Esophagus squamous epithelium (tissue), 5 donors: ENCODE measurements at places on chromosomes 2 and 18.

DNA sequence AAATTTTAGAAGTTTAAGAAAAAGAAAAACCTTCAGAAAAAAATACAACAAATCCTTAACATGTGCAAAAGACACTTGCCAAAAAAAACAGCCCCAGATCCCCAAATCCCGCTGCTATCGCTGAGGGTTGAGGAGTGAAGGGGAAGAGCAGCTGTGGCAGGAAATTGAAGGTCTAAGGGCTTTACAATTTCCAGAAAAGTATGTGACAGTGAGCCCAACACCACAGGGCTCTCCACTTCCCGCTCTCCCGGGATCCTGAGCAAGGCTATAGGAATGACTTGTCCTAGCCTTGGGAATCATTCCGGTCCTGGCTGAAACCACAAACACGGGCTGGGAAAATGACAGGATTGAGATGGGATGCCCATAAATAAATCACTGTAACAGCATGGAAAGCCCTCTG, 191.4 kb downstream of the TMEM163 start:
- no peak for DNase-seq

GRCh38 chr18:11261486-11261885, 112.1 kb upstream of the PIEZO2 start:
- no peak for DNase-seq

GRCh38 chr18:58793361-58793760, 71.3 kb upstream of the ZNF532 start:
- no peak for DNase-seq

GRCh38 chr2:62718225-62718822, 12.8 kb downstream of the EHBP1 start:
- no peak for DNase-seq

DNA sequence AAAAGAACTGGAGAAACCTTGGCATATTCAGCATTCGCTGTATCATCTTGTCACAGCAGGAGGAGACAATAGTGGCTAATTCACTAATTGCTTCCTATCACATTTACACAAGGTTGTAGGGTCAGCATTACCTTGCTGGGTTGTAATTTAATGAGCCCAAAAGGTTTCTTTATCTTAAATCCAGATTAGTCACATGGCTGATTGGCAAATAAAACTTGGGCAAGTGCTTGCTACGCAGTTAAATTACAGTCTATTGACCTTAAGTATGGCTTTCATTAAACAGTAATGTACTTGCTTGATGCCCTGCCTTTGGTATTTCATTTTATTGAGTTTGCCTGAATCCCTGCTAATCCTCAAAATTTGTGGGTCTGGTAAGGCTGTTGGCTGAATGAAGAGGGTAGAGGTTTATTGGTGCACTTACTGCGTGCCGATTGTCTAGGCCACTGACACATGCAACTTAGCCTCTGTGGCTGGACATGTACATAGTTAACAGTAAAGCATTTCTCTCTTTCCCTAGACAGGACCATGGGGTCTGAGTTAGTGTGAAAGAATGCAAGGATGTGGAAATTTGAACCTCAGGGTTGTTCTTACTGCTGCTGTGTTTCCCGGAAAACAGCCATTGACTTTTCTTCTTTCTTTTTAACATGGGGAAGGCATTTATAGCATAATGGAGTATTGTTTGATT, 34.3 kb downstream of the FMNL2 start:
- no peak for DNase-seq

GRCh38 chr2:201257956-201258665, 2.2 kb upstream of the CASP8 start:
- DNase-seq: peak; percentile 68

DNA sequence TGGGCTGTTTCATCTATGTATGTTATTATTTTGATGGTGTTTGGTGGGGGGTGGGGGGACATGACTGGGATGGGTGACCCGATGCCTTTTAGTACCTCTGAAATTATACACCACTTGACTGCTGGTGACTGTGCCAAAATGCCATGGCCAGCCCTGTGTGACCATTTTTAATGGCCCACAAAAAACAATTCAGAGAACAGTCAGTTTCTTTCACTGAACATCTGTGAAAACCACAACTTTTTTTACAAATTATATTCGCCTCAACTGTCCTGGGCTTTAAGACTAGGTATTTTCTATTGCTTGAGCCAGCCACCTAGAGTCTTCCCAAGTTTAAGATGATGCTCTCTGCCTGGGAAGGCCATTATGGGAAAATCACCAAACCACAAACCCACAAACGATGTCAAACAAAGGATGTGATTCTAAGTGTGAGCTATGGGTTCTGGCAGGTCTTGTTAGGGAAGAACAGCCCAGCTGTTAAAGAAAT, 33.9 kb downstream of the FN1 start:
- no peak for DNase-seq

DNA sequence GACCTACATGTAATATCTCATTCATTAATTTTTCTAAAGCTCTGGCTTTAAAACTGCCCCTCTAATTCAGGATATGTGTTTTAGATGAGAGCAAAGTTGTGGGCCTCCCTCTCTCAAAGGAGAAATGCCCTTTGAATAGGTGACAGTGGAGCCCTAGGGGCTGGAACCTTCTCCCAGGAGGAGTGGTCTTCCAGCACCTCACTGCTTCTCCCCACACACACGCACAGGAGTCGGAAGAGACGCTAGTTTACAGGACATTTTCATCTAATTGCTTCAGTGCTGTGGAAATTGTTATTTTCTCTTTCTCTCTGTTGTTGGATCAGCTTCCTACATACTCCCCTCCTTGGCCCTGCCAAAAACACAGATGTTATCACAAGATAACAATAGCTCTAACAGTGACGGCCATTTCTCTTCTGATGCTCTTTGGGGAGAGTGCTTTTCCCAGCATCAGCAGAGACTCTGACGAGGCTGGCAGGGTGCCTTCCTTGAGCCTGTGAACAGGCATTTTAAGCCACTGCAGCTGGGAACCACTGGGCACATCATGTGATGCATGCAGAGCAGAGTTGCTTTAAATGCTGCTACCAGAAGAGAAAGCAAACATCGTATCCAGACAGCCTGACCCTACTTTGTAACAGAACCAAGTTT, 209.4 kb upstream of the SP5 start:
- DNase-seq: no peak

DNA sequence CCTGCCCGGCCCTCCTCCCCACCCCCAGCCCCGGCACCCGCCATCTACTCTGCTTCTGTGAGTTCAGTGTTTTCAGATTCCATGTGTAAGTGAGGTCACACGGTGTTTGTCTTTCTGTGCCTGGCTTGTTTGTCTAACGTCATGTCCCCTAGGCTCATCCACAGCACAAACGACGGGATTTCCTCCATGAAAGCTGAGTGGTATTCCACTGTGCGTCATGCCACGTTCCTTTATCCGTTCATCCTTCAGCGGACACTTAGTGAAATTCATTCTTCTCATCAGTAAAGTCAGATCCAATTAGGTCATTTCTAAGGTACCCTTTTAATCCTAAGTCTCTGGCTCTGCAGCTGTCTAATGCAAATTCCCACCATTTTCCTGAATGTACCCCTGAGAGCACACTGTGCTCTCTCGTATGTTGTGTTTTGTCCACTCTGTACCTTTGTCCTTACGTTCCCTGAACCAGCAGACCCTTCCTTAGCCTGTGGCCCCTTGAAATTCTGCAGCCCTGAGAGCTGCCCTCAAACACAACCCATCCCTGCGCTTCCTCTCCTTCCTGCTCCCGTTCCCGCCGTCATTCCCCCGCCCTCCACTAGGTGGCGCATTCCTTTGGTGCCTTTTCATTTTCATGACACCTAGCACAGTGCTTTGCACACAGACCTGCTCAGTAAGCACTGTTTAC, 44.1 kb downstream of the TRAPPC12 start:
- DNase-seq: no peak

GRCh38 chr2:8614646-8615045, 67.2 kb upstream of the ID2 start:
- no peak for DNase-seq

- no peak for DNase-seq
Observed at GRCh38 chr2:211744379-211744778, 794.2 kb downstream of the ERBB4 start.

GRCh38 chr2:86027196-86027921, 78.3 kb downstream of the POLR1A start:
- DNase-seq: no peak

DNA sequence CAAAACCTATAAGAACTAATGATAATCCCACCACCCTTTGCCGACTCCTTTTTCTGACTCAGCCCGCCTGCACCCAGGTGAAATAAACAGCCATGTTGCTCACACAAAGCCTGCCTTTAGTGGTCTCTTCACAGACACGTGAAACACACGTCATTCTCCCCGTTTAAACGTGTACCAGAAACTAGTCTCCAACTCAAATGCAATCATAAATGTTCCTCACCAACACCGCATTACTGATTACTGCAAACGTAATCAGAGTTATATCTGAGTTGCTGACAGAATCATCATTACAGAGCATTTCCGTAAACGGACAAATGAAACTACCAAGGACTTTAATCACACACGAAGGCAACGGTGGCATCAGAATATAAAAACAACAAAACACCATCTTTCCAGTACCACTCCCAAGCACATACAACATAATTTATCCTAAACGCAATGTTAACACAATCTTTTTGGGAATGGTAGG, 1.9 kb downstream of the CLK1 start:
- no peak for DNase-seq

- DNase-seq: no peak
Observed at GRCh38 chr2:47945046-47945781, 38.9 kb upstream of the FBXO11 start.

DNA sequence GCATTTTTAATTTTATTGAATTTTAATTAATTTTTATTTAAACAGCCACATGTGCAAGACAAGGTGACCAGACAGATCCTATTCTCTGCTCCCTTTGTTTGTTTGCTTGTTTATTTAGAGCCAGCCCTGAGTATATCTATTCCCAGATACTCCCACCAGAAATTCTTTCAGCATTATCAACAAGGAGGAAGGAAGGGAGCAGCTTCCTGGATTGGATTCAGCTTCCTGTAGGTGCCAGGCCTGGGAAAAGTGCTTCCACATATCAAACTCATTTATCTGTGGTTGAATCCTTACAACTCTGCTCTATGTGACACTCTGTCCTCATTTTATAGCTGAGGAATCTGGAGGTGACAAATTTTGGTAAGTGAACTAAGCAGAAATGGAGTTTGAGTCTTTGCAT, 60.5 kb upstream of the KLF7 start:
- DNase-seq: no peak

DNA sequence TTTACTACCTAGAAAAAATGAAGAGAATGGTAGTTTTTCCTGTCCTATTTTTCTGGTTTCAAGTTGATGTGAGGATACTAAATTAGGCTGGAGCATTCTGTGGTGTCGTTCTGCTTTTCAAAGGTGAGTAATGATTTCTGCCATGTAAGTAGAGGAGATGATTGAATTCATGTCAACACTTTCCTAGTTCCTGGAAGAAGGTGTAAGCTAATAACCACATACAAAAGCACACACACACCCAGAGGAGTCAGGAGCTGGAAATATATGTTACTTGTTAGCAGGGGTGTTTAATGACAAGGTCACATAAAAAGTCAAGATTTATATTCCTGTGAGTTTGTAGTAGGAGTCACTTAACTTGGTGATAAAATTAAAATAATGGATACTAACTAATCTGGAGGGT, 172.1 kb downstream of the TMX3 start:
- no peak for DNase-seq

DNA sequence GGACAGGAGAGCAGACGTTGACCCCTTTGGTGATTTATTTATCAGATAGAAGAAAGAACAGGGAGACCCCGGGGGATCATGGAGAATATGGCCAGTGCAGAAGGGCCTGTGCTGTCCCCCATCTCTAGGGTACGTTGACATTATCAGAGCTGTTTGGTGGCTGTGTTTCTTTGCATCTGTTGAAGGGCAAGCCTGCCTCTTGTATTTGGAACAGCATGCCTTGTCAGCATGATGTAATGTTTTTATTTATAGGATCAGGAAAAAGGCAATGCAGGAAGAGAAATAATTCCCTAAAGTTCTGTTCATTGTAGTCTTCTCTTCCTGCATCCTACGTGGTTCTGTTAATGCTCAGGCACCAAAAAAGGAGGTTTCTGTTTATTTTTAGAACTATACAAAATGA, 49.8 kb upstream of the CABYR start:
- no peak for DNase-seq

- no peak for DNase-seq
Observed at GRCh38 chr2:161415034-161415986, 787 bp upstream of the TBR1 start.

DNA sequence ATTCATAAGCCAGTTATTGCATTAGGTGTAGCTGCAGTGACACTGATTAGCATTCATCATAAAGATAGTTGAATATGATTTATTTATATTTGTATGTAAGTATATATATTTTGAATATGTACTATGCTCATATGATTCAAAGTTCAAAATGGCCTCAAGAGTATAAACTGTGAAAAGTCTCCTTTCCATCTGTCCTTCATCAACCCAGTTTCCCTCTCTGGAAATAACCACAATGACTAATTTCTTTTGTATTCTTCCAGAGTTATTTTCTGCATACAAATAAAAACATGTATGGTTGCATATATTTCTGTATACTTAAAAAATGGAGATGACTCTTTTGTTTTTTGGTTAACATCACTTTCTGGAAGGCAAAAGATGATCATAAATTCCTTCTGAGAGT, 95.2 kb downstream of the CAMKMT start:
- DNase-seq: no peak

DNA sequence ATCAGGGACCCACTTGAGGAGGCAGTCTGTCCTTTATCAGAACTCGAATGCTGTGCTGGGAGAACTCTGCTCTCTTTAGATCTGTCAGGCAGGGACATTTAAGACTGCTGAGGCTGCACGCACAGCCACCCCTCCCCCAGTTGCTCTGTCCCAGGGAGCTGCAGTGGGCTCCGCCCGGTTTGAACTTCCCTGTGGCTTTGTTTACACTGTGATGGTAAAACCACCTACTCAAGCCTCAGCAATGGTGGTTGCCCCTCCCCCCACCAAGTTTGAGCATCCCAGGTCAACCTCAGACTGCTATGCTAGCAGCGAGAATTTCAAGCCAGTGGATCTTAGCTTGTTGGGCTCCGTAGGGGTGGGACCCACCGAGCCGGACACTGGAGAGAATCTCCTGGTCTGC, 11.8 kb upstream of the LHCGR start:
- no peak for DNase-seq

DNA sequence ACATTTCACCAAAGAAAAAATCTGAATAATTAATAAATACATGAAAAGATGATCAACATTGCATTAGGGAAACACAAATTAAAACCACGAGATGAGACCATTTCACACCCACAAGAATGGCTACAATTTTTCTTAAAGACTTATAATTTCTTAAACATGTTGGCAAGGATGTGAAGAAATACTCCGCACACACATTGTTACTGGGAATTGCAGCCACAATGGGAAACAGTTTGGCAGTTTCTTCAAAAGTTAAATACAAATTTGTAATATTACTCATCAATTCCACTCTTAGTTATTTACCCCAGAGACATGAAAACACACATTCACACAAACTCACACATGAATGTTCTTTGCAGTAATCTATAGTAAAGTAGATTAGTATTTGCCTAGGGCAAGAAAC, 363.3 kb upstream of the SMIM21 start:
- DNase-seq: no peak

- DNase-seq: no peak
Observed at GRCh38 chr2:107585851-107586250, 240.8 kb upstream of the RGPD4 start.

- DNase-seq: no peak
Observed at GRCh38 chr2:19357402-19358241, 801 bp downstream of the OSR1 start.
